ENCODE measurements at places on chromosomes 16 and 17.
A peak's percentile ranks its signal among the peaks of the same experiment; 100 is the strongest.

DNA sequence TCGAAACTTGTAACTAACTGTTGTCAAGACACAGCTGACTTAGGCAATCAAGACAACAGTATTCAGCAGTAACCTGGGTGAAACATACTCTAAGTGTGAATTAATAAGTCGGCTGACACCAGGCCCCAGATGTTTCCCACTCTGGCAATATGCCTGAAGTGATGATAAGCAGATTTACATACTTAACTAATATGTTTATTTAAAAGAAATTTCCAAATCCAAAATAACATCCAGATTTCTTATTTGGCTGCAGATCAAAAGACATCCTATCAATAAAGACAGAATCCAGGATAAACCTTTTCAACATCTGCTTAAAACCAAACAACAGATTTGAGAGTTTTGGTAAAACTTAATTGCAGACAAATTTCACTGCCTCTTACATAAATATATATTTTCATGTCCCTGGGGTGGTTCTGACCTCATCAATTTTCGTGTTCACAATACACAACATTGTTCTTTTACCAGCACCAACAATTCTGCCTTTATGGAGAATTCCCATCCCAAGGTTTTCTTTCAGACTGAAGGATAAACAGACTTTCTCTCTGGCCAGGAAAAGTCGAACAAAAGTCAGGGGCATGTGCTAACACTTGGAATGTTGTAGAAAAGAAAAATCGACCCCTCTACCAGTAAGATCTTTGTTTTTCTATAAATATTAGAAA is 45.1 kb upstream of the TOX3 start:
- no peak for DNase-seq

DNA sequence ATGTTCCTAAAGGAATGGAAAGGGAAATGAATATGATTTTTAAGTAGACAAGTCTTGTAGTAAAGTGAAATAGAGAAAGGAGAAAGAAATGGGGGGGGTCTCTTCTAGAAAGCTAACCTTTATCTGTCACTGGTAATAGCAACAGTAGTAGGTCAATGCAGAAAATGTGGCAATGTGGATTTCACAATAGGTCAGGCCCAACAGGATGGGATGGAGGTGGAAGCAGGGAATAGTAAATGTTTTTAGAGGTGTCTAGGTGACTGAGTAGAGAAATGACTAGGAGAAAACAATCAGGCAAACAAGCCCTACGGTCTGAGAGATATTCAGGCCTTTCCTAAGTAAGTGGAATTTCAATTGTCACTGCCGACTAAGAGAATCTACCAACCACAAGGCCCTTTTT is 6.0 kb upstream of the RSKR start:
- DNase-seq, result no peak

GRCh38 chr17:56114469-56114868 is 38.8 kb upstream of the ANKFN1 start:
- DNase-seq, result no peak

DNA sequence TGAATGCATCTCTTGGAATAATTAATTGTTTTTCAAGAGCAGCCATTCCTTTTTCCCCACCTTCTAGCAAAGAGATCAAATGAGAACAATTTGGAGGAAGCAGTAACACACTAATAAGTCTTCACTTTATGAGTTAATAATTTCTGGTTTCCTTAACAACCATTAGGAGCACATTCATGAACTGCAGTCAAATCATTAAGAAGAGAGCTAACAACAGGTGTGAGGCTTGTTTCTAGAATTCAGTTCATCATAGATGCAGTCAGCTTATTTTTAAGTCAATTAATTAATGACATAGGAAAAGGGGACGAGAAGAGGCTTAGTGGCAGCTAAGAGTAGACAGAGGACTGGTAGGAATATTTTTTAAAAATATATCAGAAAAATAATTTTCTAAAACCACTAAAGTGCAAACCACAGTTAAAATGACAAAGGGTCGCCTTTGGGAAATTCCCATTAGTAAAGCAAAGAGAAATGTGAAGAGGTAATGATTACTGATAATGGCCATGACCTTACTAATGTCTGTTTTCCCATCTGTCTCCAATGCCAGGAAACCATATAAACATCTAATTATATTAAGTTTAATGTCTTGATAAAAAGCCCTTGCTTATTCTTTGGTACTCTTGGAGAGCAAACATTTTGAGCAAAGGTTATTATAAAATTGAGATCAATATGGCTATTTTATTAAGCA is 184.2 kb downstream of the KCNJ2 start:
- DNase-seq, result no peak

DNA sequence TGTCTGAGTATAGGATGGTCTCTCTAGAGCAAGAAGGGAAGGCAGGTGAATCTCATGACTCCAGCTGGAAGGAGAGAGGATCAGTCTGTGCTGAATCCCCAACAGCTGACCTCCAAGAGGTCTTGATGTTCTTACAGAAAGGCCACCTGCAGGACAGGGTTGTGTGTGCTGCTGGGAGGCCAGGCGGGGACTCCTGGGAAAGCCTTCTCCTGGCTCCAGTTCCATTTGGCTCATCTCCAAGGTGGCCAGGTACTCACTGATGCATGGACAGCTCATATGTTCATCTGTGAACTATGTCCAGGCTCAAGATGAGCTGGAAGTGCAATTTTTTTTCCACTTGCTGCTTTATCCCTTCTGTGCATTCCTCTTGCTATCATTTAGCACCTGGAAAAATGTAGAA is 730.2 kb upstream of the RBFOX1 start:
- DNase-seq, result no peak

- DNase-seq, result no peak
Measured at GRCh38 chr17:14747603-14747950, 446.7 kb downstream of the HS3ST3B1 start.

GRCh38 chr17:79504181-79504605 is 106.7 kb downstream of the RBFOX3 start:
- DNase-seq, result peak; percentile 5

Data from HT-29 (cell line).